ENCODE measurements at places on chromosomes 16 and 17.
A peak's percentile ranks its signal among the peaks of the same experiment; 100 is the strongest.

DNA sequence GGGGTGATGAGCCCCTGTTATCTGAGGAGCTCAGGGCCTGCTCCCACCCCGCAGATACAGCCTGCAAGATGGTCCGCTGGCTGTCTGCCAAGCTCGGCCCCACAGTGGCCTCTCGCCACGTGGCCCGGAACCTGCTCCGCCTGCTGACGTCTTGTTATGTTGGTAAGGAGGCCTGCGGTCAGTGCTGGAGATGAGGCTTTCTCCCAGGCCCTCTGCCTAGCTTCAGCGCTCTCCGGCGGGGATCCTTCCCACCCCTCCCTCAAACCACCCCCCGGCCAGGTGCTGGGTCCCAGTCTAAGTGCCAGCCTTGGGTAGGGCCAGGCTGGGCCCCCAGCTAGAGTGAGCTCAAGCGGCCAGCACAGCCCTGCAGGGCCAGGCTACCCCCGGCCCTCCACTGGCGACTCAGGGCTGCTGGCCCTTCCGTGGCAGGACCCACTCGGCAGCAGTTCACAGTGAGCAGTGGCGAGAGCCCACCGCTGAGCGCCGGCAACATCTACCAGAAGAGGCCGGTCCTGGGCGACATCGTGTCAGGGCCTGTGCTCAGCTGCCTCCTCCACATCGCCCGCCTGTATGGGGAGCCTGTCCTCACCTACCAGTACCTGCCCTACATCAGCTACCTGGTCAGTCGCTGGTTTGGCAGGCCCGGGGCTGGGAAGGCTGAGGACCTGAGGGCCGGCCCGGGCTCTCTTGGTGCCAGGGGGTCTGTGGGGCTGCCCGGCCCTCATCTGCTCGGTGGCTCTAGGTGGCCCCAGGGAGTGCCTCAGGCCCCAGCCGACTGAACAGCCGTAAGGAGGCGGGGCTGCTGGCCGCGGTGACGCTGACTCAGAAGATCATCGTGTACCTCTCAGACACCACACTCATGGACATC is 6.1 kb downstream of the WDR81 start:
- DNase-seq: peak; percentile 93

GRCh38 chr17:37564252-37564651 is 45.0 kb downstream of the SYNRG start:
- DNase-seq: no peak

GRCh38 chr17:39147221-39148185 is 3.9 kb downstream of the PLXDC1 start:
- no peak for DNase-seq

- DNase-seq: peak; percentile 68
Observed at GRCh38 chr17:83099570-83100181, 20.3 kb downstream of the METRNL start.

- peak; percentile 34 for DNase-seq
Observed at GRCh38 chr17:74759243-74759801, 10.9 kb downstream of the NHERF1 start.

- no peak for DNase-seq
Observed at GRCh38 chr17:18960241-18960665, 8.3 kb downstream of the SLC5A10 start.

DNA sequence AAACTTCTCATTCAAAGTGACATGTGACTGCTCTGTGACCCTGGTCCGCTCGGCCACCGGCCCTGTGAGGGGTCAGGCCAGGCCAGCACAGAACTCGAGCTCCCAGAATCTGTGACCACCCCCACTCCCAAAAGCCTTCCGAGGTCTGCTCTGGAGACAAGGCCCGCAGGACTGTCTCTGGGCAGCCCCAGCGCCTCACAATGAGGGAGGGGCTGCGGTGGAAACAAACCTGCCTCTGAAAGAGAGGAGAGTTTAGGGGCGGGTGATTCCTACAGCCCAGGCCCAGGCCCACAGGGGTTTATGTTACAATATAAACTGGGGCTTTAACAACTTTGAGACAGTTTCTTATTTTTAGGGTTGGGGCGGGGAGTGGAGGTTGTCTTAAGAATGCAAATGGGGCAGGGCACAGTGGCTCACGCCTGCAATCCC is 19.9 kb downstream of the IGFBP4 start:
- no peak for DNase-seq

DNA sequence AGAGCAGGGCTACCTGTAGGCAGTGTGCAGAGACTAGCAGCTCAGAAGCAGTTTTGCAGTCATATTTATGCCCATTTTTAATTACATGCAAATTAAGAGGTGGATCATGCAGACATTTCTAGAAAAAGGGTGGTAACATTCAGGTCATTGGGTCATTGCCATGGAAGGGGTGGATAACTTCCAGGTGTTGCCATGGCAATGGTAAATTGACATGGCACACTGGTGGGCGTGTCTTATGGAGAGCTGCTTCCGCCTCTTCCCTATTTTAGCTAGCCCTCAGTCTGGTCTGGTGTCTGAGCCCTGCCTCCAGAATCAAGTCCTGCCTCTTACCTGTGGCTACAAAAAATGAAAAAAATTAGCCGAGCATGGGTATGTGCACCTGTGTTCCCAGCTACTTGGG is 2.8 kb upstream of the DNAI2 start:
- DNase-seq: no peak

GRCh38 chr16:49471038-49471727 is 97.6 kb downstream of the C16orf78 start:
- DNase-seq: no peak

DNA sequence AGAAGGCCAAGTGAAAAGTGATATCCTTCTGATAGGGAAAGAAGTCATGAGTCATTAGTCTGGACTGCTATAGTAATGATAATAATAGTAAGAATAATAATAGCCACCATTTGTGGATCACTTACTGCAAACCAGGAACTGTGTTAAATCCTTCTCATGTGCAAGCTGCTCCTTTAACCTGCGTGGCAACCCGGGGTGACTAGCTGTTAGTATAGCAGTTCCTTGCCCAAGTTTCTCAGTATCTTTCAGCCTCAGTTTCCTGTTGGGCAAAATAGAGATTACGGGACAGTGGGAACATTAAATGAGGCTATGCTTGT is 129.5 kb downstream of the CDH13 start:
- DNase-seq: no peak

DNA sequence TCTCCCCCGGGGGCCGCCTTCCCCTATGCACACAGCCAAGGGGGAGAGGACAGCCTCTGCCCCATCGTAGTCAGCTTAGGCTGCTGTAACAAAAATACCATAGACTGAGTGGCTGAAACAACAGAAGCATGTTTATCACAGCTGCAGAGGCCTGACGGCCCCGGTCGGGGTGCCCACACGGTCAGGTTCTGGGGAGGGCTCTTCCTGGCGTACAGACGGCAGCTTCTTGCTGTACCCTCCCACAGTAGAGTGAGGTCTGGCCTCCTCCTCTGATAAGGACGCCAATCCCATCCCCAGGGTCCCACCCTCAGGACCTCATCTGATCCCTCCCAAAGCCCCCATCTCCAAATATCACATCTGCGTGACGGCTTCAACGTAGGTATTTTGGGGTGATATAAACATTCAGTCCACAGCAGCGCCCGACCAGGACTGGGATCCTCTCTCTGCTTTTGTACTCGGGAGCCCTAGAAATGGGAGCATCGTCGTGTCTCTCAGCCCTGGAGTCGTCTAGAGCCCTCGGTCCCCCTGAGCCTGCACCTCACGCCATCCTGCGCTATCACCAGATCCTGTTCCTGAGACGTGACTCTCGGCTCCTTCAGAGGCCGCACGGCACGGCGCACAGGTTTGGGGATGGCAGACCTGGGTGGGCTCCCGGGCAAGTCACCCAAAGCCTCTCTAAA is 67.8 kb downstream of the RPH3AL start:
- DNase-seq: no peak

- no peak for DNase-seq
Observed at GRCh38 chr16:88672776-88673175, 9.9 kb upstream of the MVD start.

Data from left ventricle myocardium superior (tissue), 1 donor.